ENCODE measurements at places on chromosomes 11 and 22. TPM values are rescaled to one million over a fixed set of nuclear protein-coding genes. Genes with fewer than 3 reads are reported as not detected.
A peak's percentile ranks its signal among the peaks of the same experiment; 100 is the strongest.

KRTAP5-5 gene
- not detected for total RNA-seq

ANGPTL5 gene
- not detected for total RNA-seq

ZNF215 gene
- 10.7 TPM for total RNA-seq

DNA sequence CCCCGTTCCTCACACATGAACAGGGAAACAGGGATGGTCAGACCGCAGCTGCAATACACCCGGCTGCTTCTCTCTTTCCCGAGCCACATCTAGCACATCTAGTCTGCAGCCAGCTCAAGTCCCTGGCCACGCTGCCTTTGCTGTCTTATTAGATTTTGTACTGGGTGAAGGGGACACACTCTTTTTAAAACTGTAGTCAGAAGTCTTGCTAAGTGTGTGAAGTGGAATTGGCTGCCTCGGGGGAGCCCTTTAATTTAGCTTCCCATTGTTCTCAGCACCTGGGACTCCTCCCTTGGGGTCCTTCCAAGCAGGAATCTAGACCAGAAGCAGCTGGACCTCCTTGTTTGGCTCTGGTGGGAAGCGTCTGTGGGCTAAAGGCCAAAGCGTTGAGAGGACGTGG, 420.0 kb downstream of the CTTN start:
- no peak for DNase-seq

GRCh38 chr22:30335236-30335635, 8.5 kb upstream of the TBC1D10A start:
- DNase-seq = no peak

PKDREJ gene
- not detected for total RNA-seq

GRCh38 chr22:17418890-17419324, 49.6 kb downstream of the CECR2 start:
- DNase-seq = no peak

GRCh38 chr11:3894128-3894731, 38.8 kb downstream of the STIM1 start:
- DNase-seq = no peak

DNA sequence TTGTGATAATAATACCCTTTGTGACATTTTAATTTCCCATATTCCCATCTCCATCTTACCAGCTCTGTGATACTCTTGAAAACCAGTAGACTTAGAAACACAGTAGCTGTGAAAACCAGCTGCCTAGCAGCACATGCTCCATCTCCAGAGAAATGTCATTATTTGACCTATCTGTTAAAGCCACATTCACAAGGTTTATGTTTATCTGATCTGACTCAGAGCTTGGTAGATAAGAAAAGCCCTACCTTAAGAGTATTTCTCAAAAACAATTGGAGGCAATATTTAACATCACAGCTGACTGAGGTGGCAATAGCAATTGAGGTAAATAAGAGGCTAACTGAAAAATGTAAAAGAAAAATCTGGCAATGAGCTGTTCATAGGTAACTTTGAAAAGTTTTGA, 8.1 kb upstream of the ANO3 start:
- DNase-seq = peak; percentile 10

- DNase-seq = no peak
Measured at GRCh38 chr11:129295746-129296145, 79.9 kb upstream of the BARX2 start.

- peak; percentile 54 for DNase-seq
Measured at GRCh38 chr11:21771097-21771496, 421.8 kb upstream of the ANO5 start.

SYT7 gene
- total RNA-seq = 10.8 TPM

- DNase-seq = no peak
Measured at GRCh38 chr22:27966168-27967064, 47.4 kb upstream of the PITPNB start.

DNA sequence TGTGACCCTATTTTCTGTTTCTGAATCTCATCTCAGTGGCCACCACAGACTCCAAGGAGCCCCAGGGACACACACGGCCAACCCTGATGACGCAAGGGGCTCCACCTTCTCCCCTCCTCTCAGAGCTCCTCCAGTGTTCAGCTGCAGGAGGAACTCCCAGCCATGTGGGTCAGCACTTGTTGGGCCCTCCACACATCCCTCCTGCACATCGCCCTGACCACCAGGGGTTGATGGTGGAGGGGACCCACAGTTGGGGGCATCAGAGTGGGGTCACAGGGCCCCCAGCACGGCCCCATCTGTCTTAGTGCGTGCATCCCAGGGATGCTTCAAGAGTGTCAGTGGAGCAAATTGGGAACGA, 499.6 kb downstream of the BRD1 start:
- no peak for DNase-seq

DNA sequence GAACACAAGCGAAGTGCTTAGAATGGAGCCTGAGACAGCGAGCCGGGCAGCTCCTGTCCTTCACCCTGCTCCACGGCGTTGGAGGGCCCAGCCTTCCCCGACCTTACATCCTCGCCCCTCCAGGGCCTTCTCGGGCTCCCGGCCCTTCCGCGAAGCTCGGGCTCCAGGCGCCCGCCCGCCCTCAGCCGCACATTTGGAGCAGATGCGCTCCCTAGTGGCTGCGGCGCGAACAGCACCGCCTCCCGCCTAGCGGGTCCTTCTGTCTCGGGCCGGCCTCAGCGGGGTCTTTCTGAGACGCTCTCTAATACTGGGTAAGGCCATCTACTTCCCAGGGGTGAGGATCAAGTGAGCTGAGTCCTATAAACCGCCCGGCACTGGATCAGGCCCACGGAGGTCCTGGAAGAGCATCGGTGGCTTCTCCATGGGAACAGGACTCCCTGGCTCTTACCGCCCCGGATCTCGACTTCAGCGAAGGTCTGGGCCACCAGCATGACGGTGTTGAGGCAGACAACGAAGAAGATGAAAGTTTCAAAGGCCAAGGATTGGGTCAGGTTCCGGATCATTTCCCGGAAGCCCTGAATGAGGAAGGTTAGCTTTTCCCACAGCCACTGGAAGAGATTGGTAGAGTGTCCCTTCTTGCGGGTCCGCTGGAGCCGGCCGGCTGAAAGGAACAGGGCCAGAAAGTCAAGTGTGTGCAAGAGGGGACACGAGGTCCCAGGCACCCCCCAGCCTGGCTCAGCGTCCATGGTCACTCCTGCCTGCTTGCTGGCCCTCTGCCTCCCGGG, 3.7 kb downstream of the CATSPER1 start:
- DNase-seq = no peak

Measured in H4 (cell line).